Fibroblast of skin of back (primary cell): ENCODE measurements at places on chromosomes 5 and 9.

GRCh38 chr5:177232761-177233160, 70.8 kb downstream of the RAB24 start:
- peak; percentile 80 for DNase-seq

DNA sequence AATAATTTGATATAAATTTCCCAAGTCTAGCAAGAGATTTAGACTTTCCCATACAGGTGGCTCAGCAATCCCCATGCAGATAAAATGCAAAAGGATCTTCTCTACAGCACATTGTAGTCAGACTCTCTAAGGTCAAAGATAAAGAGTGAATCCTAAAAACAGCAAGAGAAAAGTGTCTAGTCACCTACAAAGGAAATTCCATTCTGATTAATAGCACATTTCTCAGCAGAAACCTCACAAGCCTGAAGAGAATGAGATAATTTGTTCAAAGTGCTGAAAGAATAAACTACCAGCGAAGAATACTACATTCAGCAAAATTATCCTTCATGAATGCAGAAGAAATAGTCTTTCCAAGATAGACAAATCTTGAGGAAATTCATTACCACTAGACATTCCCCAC, 493.3 kb downstream of the PRELID2 start:
- DNase-seq = peak; percentile 43

DNA sequence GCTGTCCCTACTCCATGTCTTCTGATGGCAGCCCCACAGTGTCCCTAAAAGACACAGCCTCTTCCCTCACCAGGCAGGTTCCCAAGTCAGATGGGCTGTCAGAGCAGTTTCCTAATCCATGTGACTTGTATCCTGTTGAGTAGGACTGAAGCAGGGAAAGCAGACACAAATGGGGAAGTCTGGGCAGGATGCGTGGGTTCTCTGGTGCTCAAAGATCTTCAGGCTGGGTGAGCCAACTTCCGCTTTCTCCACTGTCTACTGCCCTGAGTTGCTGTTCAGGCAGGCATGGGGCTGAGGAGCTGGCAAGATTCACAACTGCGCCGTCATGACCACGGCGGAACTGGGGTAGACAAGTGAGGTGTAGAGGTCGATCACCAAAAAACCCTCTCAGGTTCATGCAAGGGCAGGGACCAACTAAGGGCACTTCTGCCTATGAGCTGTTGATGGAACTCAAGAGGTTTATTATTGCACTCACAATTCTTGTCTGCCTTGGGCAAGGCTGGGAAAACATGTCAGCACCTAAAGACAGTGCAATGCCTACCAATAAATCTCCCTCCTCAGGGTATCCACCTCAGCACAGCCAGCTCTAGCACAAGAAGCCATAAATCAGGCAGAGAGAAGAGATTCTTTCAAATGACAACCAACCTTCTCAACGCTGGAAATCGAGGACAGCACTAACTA, 83.4 kb downstream of the RAPGEF1 start:
- no peak for DNase-seq

GRCh38 chr5:39426051-39426745, 1.4 kb upstream of the DAB2 start:
- DNase-seq = no peak

GRCh38 chr9:123771690-123772089, 158.2 kb downstream of the DENND1A start:
- no peak for DNase-seq

GRCh38 chr9:22237497-22238363, 208.9 kb upstream of the DMRTA1 start:
- DNase-seq = peak; percentile 93

- peak; percentile 73 for DNase-seq
Observed at GRCh38 chr5:31638748-31639418, at the start of gene PDZD2. Gene PDZD2, plus strand, starts transcription at chr5:31639131.

DNA sequence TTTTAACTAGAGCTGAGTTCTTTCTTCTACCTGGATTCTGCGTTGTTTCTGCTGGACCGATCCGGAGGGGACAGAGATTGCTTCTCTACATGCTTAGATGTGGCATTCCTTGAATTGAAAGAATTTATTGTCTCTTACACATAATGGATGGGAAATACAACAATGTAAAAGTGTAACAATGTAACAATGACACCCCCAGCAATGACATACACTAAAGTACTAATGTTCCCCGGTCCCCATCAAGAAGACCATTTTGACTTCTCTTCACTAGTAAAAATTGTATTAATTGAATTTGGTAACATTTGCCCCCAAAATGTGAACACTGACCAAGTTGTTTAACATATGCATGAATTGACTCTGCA, 760.2 kb downstream of the TAF11L14 start:
- no peak for DNase-seq

- no peak for DNase-seq
Observed at GRCh38 chr5:93596310-93596675, 13.3 kb downstream of the NR2F1 start.

DNA sequence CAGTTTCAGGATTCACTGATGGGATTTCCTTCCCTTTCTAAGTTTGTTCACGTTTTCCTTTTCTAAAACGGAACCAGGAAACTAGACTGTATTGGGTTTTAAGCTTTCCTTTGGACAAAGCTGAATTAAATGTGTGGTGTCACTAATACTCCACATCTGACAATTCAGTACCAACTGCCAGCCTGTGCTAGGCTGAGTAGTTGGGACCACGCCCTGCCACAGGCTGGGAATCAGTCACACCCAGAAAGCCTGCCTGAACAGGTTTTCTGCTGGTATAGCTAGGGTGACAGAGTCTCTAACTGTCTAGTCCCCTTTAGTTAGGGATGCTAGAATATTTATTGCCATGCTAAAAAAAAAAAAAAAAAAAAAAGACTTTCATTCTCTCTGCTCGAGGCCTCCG, 15.6 kb downstream of the SPACA9 start:
- no peak for DNase-seq

- peak; percentile 14 for DNase-seq
Observed at GRCh38 chr5:119322312-119322947, 33.4 kb upstream of the TNFAIP8 start.

GRCh38 chr5:92525131-92525530, 1055.9 kb downstream of the NR2F1-AS1 start:
- DNase-seq = no peak

DNA sequence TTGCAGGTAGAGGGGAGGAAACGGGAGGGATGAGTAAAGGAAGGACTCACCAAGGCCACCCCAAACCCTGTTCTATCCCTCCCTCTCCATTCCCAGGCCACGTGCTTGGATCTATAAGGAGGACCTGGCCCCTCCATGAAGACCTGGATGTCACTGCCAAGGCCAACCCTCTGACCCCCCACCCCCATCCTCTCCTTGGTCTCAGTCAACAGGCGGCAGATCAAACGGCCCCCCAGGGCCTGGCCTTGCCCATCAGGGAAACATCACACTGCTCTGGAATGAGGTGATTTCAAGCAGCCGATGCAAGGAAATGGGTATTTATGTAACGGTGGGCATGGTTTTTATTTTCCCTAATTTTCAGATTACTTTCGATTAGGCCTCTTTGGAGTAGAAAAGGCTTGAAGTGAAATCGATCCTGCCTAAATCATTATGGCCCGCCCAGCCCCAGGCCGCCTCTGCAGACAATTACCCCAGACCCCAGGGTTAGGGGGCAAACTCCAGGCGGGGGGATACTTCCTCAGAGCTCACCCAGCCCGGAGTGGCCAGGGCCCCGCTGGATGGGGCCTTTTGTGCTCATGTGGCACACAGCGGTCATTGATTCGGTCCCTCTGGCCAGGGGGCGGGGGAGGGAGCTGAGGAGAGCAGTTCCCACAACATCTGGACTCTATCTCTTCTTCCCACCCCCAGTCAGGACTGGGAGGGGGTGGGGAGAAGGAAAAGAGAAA, 125.3 kb downstream of the PHF2 start:
- DNase-seq = no peak

- no peak for DNase-seq
Observed at GRCh38 chr5:147170603-147171002, 64.2 kb upstream of the STK32A start.

DNA sequence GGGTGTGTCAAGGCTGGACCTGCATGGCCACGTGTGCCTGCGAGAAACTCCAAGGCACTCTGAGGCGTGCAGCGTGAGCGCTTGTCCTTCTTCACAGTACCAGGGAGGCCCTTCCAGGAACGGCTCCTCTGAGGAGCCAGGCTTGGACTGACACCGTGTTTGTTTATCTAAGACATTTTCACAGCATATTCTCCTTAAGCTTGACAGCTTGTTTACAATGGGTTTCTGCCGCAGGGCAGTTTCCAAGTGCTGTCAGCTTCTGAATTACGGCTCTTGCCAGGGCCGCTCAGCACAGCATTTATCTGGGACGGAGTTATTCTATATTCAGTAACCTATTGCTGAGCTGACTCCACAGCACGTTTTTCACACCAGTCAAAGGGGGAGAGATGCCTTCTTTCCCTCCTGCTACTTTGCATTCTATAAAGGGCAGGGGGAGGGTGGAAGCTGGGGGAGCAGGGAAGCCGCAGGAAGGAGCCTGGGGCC, 98.4 kb downstream of the LMNB1 start:
- no peak for DNase-seq

- DNase-seq = no peak
Observed at GRCh38 chr9:87766697-87767096, 40.8 kb downstream of the CTSL start.

- DNase-seq = peak; percentile 16
Observed at GRCh38 chr9:80698725-80699410, 990.5 kb downstream of the TLE1 start.

DNA sequence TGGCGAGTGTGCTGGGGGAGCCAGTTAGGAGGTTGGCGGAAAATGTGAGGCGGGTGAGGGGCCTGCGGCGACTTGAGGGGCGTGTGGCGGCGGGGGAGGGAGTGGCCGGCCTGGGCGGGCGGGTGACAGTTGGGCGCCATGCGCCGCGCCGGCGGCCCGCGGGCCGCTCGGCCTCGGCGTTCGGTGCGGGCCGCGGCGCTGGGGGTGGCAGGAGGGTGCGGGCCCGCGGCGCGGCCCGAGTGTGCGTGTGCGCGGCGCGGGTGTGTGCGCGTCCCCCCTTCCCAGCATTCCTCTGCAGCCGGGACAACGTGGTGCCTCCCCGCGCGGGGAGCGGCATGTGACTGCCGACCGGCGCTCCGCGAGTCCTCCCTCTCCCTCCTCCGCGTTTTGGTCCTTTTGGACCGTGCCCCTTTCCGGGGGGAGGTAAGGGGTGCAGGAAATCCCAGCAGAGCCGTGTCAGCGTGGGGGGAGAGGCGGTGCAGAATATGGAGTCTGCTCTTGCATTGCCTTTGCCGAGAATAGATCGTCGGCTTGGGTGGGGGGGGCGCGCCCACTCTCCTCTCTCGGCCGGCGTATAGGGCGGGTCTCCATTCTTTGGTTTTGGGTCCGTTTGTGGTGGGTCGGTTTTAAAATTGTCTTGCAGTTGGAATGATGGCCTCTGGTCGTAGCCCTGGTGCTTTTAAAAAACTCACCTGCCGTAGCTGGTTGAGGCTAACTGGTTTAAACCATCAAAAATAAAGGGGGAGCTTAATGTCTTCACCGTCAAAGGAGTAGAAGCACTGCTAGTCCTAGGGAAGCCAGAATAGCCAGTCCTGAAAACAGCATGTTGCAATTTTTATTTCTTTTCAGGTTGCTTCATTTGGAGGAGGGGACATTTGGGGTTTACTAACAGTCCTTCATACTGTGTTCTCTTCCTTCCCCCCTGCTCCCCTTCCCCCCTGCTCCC, 2.0 kb downstream of the LARP1 start:
- DNase-seq = peak; percentile 48

DNA sequence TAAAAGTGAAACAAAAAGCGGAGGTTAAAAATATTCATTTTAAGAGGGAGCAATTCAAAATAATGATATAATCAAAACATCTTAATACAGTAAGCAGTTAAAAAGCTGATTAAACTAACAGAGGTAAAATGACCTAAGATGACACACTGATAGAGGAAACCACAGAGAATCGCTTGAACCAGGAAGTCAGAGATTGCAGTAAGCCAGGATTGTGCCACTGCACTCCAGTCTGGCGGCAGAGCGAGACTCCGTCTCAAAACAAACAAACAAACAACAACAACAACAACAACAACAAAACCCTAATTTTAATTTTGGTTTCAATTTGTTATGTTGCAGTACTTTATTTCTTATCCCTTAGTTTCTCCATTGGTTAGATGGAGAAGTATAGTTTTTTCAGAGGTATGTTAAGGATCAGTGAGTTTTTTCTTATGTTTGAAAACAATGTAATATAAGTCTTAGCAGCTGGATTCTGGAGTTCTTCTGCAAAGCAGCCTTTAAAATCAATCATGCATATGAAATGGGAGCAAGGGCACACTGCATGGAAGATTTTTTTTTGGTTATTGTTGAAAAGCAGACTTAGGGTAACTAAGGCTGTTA, 58.5 kb downstream of the MLANA start:
- peak; percentile 8 for DNase-seq

DNA sequence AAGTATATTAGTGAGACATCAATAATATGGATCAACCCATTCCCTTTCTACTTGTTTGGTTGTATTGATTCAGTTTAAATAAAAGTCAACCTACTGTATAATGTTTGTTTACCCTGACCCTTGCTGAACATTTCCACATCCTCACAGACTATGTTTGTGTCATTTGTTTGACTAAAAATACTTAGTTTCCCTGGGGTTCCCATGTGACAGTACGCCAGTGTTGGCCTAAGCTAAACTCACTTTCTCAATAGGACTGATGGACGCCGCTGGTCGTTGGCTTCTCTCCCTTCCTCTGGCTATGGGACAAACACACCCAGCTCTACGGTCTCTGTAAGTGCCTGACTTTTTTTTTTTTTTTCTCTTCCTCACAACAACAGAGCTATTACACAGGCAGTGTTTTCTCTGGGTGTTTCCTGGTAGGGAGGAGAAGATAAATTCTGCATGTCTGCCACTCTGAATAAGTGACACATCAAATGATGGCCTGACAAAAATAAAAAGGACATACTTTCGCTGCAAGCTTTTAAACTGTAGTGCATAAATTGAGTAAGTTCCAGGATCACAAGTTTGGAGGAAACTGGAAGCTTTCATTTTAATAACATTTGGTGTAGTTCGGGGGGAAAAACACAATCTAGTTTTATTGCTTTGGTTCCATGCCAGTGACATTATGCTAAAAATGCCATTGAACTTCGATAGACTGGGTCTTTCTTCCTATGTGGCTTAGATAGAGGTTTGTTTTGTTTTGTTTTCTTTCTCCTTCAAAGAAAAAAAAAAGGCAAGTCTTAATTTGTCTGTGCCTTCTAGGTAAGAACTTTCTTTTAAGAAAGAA, 101.0 kb downstream of the CD180 start:
- DNase-seq = no peak

GRCh38 chr9:22165144-22165543, 156.0 kb upstream of the CDKN2B start:
- no peak for DNase-seq

DNA sequence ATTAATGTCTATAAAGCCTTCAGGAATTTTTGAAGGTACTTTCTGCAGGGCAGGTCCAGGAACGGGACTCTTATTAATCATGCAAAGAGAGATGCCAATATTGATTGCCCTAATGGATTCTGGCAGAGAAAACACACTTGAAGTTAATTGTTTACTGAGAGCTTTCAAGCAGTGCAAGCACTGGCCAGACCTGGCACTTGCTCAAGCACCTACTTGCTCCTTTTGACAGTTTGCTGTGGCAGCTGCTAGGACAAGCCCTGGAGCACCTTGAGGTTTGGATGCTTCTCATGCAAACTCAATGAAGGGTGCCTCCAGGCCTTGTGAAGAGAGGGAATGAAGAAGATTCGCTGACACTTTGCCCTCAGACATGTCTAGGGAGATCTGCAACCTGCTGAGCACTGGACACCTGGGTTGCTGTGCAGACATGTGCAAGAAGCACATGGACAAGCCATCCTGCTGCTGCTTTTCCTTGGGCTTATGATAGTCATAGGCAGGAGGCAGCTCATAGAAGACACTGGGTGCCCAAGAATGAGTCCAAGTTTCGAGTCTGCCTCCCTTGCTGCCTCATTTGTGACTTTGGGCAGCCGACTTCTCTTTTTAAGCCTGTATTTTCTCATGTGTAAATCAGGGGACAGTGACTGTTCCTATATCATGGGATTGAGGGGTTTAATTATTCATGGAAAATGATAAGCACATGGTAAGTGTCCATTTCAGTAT, 88.8 kb upstream of the EQTN start:
- no peak for DNase-seq
